Mesothelial cell of epicardium (in vitro differentiated cells): ENCODE measurements at places on chromosomes 1 and 21.

- DNase-seq: no peak
Measured at GRCh38 chr1:207063014-207063413, 9.9 kb downstream of the PFKFB2 start.

DNA sequence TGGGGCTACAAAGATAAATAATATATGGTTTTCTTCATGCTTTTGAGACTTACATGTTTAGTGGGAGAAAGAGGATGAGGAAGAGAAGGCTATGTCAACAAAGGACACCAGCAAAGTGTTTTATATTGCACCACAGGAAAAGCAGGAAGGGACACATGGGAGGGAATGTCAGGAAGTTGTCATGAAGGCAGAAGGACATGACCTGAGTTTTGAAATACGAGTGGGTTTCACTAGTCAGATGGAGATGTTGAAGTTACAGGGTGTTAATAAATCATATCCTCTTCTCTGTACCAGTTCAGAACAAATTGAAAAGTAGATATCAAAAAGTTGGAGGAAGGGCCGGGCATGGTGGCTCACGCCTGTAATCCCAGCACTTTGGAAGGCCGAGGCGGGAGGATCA is 18.2 kb upstream of the AGO1 start:
- no peak for DNase-seq

GRCh38 chr21:24693779-24694178 is 913.5 kb downstream of the MRPL39 start:
- DNase-seq: no peak

DNA sequence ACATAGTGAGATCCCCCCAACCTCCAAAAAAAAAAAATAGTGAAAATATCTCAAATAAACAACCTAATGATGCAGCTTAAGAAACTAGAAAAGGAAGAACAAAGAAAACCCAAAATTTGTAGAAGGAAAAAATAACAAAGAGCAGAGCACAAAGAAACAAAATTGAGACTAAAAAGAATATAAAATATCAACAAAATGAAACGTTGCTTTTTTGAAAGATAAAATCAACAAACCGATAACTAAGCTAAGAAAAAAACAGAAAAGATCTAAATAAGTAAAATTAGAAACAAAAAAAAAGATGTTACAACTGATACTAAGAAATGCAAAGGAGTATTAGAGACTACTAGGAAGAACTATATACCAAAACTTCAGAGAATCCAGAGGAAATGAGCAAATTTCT is 139.3 kb upstream of the PALMD start:
- no peak for DNase-seq
